ENCODE measurements at places on chromosomes 1 and 21.
A peak's percentile ranks its signal among the peaks of the same experiment; 100 is the strongest.

GRCh38 chr1:15749399-15750291 is 7.3 kb downstream of the TMEM82 start:
- no peaks in the 10 kb centered on the region for H3K4me1 ChIP-seq
- H3K27ac ChIP-seq, result no peak overlapping the region
- H3K36me3 ChIP-seq, result no peaks in the 10 kb centered on the region
- no peak for DNase-seq

GRCh38 chr1:32047701-32048100 is 25.0 kb upstream of the TMEM39B start:
- H3K4me3 ChIP-seq, result no peak overlapping the region
- H3K27me3 ChIP-seq, result no peaks in the 10 kb centered on the region
- H3K4me1 ChIP-seq, result peaks cover 3% of the 10 kb centered on the region
- H3K36me3 ChIP-seq, result peaks cover 78% of the 10 kb centered on the region
- DNase-seq, result no peak

DNA sequence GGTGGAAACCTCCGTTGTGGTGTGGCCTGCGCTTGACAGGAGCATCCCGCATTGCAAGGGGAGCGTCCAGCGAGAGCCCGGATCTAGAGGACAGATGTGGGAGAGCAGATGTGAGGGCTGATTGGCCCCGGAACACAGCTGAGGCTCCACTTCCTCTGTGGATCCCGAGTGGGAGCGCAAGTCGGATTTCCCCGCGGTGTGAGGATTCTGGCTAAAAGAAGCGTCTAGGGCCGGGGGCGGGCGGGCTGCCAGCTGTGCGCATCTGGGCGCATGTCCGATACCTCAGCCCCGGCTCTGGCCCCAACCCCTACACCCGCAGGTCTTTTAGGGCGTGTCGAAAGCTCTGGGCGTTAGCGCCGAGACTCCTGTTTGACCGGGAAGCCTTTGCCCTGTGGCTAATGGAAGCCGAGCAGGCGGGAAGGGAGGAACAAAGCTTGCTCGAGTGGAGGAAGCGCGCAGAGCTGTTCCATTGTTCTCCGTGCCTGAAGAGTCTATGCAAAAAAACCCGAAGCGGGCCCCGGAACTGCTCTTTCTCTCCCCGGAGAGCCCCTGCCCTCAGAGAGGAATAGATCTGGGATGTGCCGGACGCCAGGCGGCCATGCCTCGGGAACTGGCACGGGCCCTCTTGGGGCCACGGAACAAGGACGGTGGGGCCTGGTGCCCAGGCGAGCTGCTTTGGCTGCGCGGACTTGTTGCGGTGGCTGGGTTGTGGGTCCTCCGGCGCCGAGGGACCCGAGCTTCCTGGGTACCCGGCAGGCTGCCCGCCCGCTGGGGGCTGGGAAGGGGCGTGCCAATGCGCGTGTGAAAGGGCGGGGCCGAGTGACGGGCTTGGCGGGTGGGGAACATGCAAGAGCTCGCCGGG is 111.1 kb downstream of the NAV1 start:
- no peak for DNase-seq
- peaks cover 2% of the 10 kb centered on the region for H3K36me3 ChIP-seq
- H3K4me1 ChIP-seq, result peaks cover 9% of the 10 kb centered on the region
- H3K27ac ChIP-seq, result no peak overlapping the region
- peaks cover 10% of the 10 kb centered on the region for H3K27me3 ChIP-seq

DNA sequence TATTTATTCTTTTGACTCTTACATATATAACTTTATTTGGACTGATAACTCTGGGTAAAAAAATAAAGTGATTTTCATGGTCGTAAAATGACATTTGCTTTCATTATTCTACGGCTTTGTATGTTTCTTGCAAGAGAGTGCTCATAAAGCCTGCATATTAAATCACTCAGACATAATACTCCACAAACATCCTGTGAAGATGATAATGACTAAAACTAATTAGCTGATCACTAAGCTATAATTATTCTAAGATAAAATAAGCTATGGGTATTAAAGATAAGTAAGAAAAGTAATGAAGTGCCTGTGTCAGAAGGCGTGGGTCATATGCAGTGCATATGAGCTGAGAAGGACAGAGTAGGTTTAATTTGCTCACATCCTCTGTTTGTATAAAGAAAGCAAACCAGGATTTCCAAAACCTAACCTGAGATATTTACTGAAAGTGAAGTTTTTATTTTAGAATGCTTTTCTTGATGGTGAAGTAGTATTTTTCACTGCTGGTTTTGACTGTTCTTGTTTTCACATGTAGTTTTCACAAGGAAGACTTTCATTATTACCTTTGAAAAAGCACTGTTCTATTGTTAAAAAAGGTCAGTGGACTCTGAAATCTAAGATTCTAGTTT is 278.8 kb downstream of the AMY1C start:
- H3K4me3 ChIP-seq, result no peak overlapping the region
- H3K27me3 ChIP-seq, result no peaks in the 10 kb centered on the region
- no peak overlapping the region for H3K27ac ChIP-seq
- no peaks in the 10 kb centered on the region for H3K36me3 ChIP-seq

DNA sequence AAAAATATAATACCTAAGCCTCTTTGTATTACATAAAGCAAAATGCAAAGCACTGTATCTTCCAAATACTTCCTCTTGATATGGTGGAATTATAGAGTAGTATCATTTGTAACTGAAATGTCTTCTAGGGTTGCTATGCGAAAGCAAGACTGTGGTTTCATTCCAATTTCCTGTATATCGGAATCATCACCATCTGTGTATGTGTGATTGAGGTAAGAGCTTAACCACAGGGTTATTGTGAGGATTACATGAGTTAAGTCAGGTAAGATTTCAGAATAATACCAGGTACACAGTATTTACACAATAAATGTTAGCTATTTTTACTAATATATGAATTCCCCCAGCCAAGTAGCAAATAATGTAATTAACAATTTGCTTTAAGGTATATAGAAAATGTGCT is 24.7 kb downstream of the CD53 start:
- H3K36me3 ChIP-seq, result peaks cover 73% of the 10 kb centered on the region
- peak; percentile 53 for DNase-seq
- H3K4me3 ChIP-seq, result peak overlapping the region; percentile 74
- H3K27ac ChIP-seq, result peak overlapping the region; percentile 89
- peaks cover 84% of the 10 kb centered on the region for H3K4me1 ChIP-seq
- H3K27me3 ChIP-seq, result no peaks in the 10 kb centered on the region

GRCh38 chr1:68198752-68199151 is 33.6 kb downstream of the WLS start:
- no peak overlapping the region for H3K4me3 ChIP-seq
- DNase-seq, result no peak
- H3K36me3 ChIP-seq, result no peaks in the 10 kb centered on the region
- no peak overlapping the region for H3K27ac ChIP-seq
- H3K27me3 ChIP-seq, result no peaks in the 10 kb centered on the region

DNA sequence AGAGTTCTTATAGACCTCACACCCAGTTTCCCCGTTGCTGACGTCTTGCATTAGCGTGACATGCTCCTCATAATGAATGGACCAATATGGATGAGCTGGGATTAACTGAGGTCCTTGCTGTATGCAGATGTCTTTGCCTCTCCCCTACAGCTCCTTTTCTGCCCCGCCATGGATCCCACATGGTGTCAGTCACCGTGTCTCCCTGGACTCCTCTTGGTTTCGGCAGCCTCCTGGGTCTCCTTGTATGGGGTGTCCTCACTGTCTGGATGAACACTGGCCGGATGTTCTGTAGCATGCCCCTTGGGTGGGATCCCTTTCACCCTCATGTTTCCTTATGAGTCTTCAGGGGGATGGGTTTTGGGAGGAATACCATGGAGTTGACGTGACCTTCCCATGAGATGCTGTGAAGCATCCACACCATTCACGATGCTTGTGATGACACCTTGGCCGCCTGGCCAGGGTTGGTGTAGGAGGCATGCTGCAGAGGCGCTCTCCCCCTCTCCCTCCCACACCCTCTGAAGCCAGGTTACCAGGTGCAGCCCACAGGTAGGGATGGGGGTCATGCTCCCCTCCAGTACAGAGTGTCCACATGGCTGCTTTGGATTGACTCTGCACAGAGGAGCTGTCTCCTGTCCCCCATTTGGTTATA is 4.4 kb downstream of the GJC2 start:
- H3K27me3 ChIP-seq, result no peaks in the 10 kb centered on the region
- peak overlapping the region; percentile 92 for H3K27ac ChIP-seq
- peaks cover 29% of the 10 kb centered on the region for H3K4me1 ChIP-seq
- no peak for DNase-seq
- H3K36me3 ChIP-seq, result no peaks in the 10 kb centered on the region

GRCh38 chr1:6026095-6026809 is 19.4 kb upstream of the KCNAB2 start:
- no peaks in the 10 kb centered on the region for H3K27me3 ChIP-seq
- H3K4me3 ChIP-seq, result peak overlapping the region; percentile 85
- peaks cover 57% of the 10 kb centered on the region for H3K4me1 ChIP-seq
- H3K36me3 ChIP-seq, result peaks cover 5% of the 10 kb centered on the region
- peak overlapping the region; percentile 98 for H3K27ac ChIP-seq

DNA sequence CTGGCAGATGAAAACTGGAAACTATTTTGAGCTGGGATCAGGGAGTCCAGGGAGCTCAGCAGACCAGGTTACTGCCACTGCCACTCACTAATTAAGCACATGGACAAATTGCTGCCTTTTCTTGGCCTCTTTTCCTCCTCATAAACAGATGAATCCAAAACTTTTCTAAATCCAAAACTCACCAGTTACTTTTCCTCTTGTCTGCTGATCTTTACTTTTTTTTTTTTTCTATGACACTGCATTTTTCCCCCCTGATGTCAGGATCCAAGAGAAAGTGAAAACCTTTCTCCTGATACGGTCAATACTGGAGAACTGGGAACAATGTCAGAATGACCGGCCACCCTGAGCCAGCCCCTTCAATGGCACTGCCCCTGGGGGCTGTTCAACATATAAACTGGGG is 405.8 kb downstream of the DUSP10 start:
- no peaks in the 10 kb centered on the region for H3K4me1 ChIP-seq
- peaks cover 9% of the 10 kb centered on the region for H3K36me3 ChIP-seq
- DNase-seq, result no peak
- H3K4me3 ChIP-seq, result no peak overlapping the region
- H3K27me3 ChIP-seq, result peaks cover 16% of the 10 kb centered on the region

GRCh38 chr1:230632273-230632873 is 9.9 kb upstream of the COG2 start:
- H3K4me1 ChIP-seq, result no peaks in the 10 kb centered on the region
- H3K27ac ChIP-seq, result no peak overlapping the region
- H3K27me3 ChIP-seq, result peaks cover 14% of the 10 kb centered on the region
- DNase-seq, result no peak
- no peak overlapping the region for H3K4me3 ChIP-seq

DNA sequence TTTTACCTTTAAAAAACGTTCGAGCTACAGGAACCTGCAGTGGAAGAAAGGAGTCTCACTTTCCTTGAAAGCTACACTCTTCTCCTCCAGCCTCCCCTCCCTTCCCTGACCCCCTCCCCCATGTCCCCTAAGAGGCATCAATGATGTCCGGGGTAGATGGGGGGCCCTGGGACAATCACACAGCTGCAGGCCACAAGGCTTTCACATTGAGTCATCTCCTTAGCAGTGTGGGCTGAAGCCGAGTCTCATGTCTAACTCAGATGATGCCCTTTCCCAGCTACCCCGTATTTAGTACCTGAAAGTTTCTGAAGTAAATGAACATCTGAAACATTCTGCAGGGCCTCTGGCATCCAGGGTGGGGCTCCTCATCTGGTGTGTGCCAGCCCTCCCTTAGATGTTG is 6.3 kb upstream of the GPR25 start:
- H3K36me3 ChIP-seq, result no peaks in the 10 kb centered on the region
- H3K4me3 ChIP-seq, result no peak overlapping the region
- H3K27me3 ChIP-seq, result peaks cover 9% of the 10 kb centered on the region
- no peak overlapping the region for H3K27ac ChIP-seq

DNA sequence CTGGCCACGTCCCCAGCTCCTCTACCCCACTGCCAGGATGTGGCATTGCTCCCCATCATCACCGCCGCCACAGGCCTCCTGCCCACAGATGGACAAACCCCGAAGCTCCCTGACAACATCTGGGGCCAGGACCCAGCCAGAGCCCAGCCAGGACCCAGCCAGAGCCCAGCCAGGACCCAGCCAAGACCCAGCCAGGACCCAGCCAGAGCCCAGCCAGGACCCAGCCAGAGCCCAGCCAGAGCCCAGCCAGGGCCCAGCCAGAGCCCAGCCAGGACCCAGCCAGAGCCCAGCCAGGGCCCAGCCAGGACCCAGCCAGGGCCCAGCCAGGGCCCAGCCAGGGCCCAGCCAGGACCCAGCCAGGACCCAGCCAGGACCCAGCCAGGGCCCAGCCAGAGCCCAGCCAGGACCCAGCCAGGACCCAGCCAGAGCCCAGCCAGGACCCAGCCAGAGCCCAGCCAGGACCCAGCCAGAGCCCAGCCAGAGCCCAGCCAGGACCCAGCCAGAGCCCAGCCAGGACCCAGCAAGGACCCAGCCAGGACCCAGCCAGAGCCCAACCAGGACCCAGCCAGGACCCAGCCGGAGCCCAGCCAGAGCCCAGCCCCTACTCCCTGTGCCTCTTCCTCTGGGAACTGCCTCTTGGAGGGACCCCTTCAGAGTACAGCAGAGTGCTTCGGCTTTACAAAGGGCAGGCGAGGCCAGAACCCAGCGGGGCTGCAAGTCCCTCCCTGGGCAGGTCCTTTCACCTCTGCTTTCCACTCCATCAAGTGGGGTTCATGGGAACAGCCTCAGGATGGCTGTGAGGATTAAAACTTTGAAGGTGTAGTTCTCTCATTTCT is 43.7 kb downstream of the DISP3 start:
- H3K36me3 ChIP-seq, result no peaks in the 10 kb centered on the region
- no peaks in the 10 kb centered on the region for H3K27me3 ChIP-seq
- peaks cover 6% of the 10 kb centered on the region for H3K4me1 ChIP-seq
- DNase-seq, result no peak
- no peak overlapping the region for H3K27ac ChIP-seq

- DNase-seq, result no peak
- no peaks in the 10 kb centered on the region for H3K27me3 ChIP-seq
- H3K36me3 ChIP-seq, result peaks cover 4% of the 10 kb centered on the region
- no peak overlapping the region for H3K27ac ChIP-seq
- no peak overlapping the region for H3K4me3 ChIP-seq
- no peaks in the 10 kb centered on the region for H3K4me1 ChIP-seq
Observed at GRCh38 chr1:20819818-20820217, 32.7 kb upstream of the HP1BP3 start.

- no peaks in the 10 kb centered on the region for H3K36me3 ChIP-seq
- DNase-seq, result peak; percentile 46
- peak overlapping the region; percentile 92 for H3K27ac ChIP-seq
- peaks cover 78% of the 10 kb centered on the region for H3K4me1 ChIP-seq
Observed at GRCh38 chr1:25099343-25099951, 132.9 kb downstream of the SYF2 start.
